Putamen (tissue), 1 donor: ENCODE measurements at places on chromosomes 1 and 21.

DNA sequence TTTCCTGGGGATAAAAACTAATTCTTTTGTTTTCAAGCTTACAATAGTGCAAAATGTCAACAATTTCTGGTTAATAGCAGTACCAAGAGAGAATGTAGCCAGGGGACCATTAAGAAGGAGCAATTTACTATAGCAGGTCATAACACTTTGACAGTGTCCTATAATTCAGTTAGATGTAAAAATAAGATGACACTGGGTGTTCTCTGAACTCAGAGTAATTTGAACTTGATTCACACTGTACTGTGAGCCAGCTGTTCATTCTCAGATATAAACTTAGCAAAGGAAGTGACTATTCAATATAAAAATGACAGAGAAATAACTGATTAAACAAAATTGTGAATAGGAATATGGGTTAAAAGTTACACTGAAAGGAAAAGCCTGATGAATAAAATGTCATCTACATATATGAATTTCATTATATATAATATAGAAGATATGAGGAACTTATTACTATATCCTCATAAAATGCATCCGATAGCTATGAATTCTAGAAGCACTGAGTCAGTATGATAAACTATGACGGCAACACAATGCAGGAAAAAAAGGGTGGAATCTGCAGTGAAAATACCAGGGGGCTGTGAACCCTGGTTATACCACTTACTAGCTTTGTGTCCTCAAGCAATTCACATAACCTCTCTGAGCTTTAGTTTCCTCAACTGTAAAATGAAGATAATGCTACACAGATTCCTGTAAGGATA, 135.9 kb downstream of the ACBD6 start:
- DNase-seq: no peak

DNA sequence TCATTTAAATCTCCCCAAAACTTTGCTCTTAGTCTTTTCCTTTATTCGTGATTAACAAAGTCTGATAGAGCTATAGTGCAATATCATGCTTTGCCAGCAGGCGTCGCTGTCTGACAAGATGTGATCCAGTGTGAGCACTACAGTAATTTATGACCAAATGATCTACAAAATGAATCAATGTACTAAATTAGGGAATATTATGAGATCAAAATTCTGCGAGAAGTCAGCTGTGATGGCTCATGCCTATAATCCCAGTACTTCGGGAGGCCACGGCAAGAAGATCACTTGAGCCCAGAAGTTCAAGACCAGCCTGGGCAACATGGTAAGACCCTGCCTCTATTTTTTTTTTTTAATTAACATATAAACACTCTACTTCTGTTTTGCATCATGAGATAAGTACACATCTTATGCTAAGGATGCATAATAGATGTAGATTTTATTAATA, 3.6 kb upstream of the SPSB1 start:
- no peak for DNase-seq

- DNase-seq: no peak
Observed at GRCh38 chr1:201469645-201470074, 672 bp upstream of the PHLDA3 start.

GRCh38 chr1:222168621-222169020, 379.3 kb downstream of the HHIPL2 start:
- DNase-seq: no peak
